Kidney (tissue), 22 donors: ENCODE measurements at places on chromosomes 3 and 15. TPM values are rescaled to one million over a fixed set of nuclear protein-coding genes. Genes with fewer than 3 reads are reported as not detected.

CCNDBP1 gene
- polyA plus RNA-seq, result 64.3 TPM

GRCh38 chr15:70266412-70267121 is 168.8 kb upstream of the TLE3 start:
- no peaks in the 10 kb centered on the region for H3K36me3 ChIP-seq
- H3K27ac ChIP-seq, result peak overlapping the region; percentile 20
- no peak overlapping the region for H3K4me3 ChIP-seq

DNA sequence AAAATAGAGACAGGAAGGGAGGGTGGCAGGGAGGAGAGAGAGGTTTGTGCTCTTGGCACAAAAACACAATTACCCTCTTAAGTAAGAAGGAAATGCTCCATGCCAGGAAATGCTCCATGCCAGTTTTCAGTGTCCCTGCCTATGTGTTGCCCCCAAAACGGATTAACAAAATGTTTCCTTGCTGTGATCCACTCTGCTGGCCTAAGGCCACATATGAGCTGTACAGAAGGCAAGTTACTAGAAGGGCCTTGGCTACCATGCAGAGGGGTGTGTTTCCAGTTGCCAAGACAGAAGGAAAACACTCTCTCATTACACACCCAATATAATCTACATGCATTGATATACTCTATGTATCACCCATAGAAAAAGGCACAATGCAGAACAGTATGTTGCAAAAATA is 98.2 kb upstream of the PTPRG start:
- no peak overlapping the region for H3K4me3 ChIP-seq
- no peak overlapping the region for H3K27ac ChIP-seq
- no peaks in the 10 kb centered on the region for H3K4me1 ChIP-seq
- H3K27me3 ChIP-seq, result no peaks in the 10 kb centered on the region
- H3K36me3 ChIP-seq, result no peaks in the 10 kb centered on the region

GRCh38 chr3:141076797-141077571 is 25.8 kb downstream of the SPSB4 start:
- DNase-seq, result peak; percentile 95
- no peaks in the 10 kb centered on the region for H3K27me3 ChIP-seq
- no peaks in the 10 kb centered on the region for H3K36me3 ChIP-seq
- no peak overlapping the region for H3K27ac ChIP-seq
- H3K4me3 ChIP-seq, result peak overlapping the region; percentile 32

DNA sequence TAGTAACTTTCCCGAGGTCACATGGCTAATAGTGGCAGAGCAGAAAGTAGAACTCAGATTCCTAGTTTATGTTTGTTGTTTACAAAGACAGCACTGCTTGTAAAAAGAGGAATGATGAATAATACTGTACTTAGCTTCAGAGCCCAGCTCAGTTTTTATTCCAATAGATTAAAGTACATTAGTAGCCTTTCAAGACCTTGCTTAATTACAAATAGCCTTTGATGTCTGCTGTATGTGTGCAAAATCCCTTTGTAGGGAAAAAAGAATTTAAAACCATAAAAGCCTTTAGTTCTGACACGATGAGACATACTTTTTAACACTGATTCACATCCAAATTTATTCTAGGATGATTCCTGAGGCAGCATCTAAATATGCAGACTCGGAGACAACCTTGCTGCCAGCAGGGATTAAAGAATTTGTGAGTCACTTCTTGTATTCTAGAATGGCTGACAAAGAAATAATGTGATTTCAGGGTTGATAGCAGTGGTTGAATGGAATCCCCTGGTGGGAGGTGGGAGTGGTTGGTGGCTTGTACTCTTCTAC is 324.2 kb upstream of the TGFBR2 start:
- no peaks in the 10 kb centered on the region for H3K36me3 ChIP-seq
- DNase-seq, result no peak
- no peaks in the 10 kb centered on the region for H3K27me3 ChIP-seq

PCSK6 gene
- polyA plus RNA-seq, result 3.8 TPM

DNA sequence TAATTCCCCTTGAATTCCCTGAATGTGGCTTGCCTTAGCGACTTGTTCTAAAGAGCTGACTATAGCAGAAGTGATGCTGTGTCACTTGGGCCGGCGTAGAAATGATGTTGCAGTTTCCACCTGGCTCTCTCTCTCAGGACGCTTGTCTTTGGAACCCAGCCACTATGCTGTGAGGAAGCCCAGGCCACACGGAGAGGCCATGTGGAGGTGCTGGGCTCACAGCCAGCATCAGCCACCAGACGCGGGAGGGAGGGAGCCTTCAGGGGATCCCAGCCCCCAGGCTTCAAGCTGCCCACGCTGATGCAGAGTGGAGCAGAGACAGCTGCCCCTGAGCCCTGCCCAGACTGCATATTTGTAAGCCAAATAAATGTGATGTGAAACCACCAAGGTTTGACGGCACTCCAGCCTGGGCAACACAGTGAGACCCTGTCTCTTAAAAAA is 18.6 kb downstream of the RNU5B-1 start:
- no peak overlapping the region for H3K27ac ChIP-seq
- no peaks in the 10 kb centered on the region for H3K4me1 ChIP-seq
- no peak for DNase-seq
- H3K36me3 ChIP-seq, result no peaks in the 10 kb centered on the region
- no peaks in the 10 kb centered on the region for H3K27me3 ChIP-seq

- no peak overlapping the region for H3K4me3 ChIP-seq
- H3K4me1 ChIP-seq, result no peaks in the 10 kb centered on the region
- peak; percentile 20 for DNase-seq
- H3K27ac ChIP-seq, result no peak overlapping the region
- no peaks in the 10 kb centered on the region for H3K27me3 ChIP-seq
Measured at GRCh38 chr3:166837535-166837934, 542.6 kb downstream of the ZBBX start.

GRCh38 chr3:88954853-88955252 is 152.6 kb upstream of the EPHA3 start:
- no peak overlapping the region for H3K4me3 ChIP-seq

DNA sequence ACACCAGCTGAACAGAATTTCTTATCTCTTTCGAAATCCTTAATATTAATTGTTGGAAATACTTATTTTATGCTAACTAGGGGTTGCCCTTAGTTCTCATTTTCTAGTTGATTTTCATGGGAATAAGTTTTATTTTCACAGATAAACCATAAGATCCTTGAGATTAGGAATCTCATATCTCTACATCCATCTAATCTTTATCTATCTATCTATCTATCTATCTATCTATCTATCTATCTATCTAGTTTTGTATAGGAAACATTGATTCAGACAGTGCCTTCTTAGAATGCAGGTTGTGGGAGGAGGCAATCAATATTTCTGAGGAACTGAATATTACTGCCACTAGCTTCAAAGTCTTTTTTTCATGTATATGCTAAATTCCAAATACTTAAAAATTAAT is 3.5 kb upstream of the KBTBD8 start:
- no peak overlapping the region for H3K4me3 ChIP-seq
- no peaks in the 10 kb centered on the region for H3K36me3 ChIP-seq
- H3K27ac ChIP-seq, result no peak overlapping the region
- DNase-seq, result no peak
- H3K4me1 ChIP-seq, result no peaks in the 10 kb centered on the region
- no peaks in the 10 kb centered on the region for H3K27me3 ChIP-seq

SGO1 gene
- polyA plus RNA-seq, result 0.37 TPM
